ENCODE measurements at places on chromosomes 13 and 19. TPM values are rescaled to one million over a fixed set of nuclear protein-coding genes. Genes with fewer than 3 reads are reported as not detected.

DNA sequence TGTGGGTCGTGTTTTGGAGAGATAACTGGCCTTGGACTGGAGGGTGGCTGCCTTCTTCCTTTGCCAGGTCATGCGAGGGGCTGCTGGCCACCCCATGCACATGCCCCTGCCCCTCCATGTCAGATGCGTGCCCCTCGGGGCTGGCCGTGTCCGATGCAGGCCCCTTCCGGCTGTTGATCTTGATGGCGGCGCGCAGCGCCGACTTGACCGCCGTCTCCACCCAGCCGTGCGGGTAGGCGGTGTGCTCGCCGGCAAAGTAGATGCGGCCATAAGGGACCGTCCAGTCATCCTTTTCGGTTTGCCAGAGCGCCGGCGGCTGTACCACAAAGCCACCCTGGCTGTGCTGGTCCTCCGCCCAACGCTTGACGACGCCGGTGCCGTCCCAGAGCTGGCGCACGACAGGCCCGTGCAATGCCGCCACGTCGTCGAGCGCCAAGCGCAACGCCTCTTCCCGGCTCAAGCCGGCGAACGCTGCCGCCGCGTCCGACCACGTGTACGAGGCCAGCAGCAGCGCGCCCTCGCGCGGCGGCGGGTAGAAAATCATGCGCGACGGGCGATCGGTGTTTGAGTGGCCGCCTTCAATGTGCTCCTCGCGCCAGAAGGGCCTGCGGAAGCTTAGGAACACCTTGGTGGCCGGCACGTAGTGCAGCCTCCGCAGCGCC is 6.9 kb downstream of the IL4I1 start:
- DNase-seq, result peak; percentile 22

DNA sequence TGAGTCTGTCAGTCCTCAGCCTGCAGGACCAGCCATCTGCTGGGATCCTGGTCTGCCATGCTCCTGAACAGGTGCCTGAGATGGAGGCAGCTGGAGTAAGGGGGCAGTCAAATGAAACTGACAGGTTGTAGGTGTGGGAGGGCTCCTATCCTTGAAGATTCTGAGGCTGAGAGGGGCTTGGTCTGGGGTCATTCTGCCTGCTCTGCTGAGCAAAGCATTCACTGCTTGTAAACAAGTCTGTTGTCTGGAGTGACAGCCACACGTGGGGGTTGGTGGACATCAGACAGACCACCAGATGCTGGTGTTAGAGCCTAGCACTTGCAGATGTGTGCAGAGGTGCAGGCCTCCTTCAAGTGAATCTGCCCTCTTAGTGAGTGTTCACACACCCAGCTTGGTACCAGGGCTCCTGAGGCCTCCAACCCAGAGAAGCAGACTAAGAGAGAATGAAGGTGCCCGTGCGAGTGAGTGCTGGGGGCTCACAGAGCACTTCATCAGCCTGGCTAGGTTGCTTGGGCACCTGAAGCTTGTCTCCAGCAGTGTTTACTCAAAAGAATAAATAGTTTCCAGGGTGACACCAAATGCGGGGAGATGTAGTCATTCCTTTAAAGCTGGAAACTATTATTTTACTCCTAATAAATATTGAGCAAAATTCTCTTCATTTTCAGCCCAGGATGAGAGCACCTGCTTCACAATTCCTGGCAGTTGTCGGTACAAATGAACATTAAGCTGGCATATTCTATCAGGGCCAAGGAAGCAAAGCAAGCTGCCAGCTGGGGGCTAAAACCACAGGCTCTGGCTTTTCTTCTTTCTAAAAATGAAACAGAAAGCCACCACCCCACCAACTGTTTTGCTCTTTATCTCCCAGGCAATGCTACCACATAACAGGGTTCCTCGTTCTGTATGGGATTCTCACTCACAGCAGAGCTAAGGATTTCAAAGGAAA is 82.3 kb downstream of the RNASEH2B start:
- DNase-seq, result no peak

ZNF506 gene
- 29.6 TPM for total RNA-seq

DNA sequence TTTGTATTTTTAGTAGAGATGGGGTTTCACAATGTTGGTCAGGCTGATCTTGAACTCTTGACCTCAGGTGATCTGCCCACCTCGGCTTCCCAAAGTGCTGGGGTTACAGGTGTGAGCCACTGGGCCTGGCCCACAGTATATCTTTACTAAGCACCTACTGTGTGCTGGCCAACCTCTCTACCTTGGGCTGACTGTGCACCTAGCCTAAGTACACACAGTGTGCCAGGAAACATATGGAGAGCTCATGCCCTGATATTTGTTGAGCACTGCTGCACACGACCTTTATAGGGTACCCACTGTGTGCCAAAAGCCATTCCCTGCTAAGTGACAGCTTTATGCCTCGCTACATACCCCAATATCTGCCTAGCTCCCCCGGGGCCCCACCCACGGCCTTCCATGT is 6.3 kb upstream of the ARHGAP45 start:
- no peak for DNase-seq

ZNF560 gene
- 0.49 TPM for total RNA-seq
